Mesendoderm (in vitro differentiated cells): ENCODE measurements at places on chromosomes 12 and 14.

DNA sequence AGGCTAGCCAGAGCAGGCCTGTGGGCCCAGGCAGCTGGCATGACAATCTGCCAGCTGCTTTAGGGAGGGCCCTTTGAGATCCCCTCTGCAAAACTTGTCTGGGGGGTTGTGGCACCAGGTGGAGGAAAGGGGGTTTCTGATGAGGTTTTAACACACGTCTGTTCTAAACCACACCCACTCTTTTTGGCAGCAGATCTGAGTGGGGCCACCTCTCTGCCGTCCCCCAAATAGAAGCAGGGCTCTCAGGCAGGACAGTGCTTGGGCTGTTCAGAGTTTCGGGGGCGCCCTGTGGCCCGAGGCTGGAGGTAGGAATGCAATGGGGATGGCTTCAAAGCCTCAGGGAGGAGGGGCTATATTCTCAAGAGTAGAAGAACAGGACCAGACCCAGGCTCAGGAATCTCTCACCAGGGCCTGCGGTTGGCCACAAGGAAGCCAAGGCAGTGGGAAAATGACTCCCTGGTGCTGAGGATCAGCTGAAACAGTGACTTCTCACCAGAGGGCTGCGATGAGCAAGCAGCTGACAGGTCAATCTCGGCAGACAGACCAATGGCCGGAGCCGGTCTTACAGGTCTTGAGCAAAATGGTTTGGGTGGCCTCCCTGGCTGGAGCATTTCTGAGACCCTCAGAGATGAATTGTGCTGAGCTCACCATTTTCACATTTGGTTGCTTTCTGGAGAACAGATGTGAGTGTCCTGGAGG, 1.5 kb upstream of the KRT5 start:
- H3K4me3 ChIP-seq: no peak overlapping the region
- no peaks in the 10 kb centered on the region for H3K4me1 ChIP-seq
- no peak overlapping the region for H3K27ac ChIP-seq
- no peaks in the 10 kb centered on the region for H3K27me3 ChIP-seq

GRCh38 chr14:49297102-49297501, 289.1 kb downstream of the RPS29 start:
- DNase-seq: no peak
- H3K4me1 ChIP-seq: no peaks in the 10 kb centered on the region
- H3K27me3 ChIP-seq: no peaks in the 10 kb centered on the region
- no peak overlapping the region for H3K4me3 ChIP-seq

GRCh38 chr12:85423947-85424346, 143.9 kb downstream of the ALX1 start:
- H3K4me1 ChIP-seq: no peaks in the 10 kb centered on the region
- no peak overlapping the region for H3K27ac ChIP-seq
- H3K36me3 ChIP-seq: no peaks in the 10 kb centered on the region

GRCh38 chr14:105161309-105161708, 7.3 kb downstream of the JAG2 start:
- H3K4me1 ChIP-seq: no peaks in the 10 kb centered on the region
- DNase-seq: no peak
- H3K36me3 ChIP-seq: no peaks in the 10 kb centered on the region
- no peak overlapping the region for H3K4me3 ChIP-seq
- no peaks in the 10 kb centered on the region for H3K27me3 ChIP-seq
- H3K27ac ChIP-seq: no peak overlapping the region

GRCh38 chr12:49187184-49187583, 1.7 kb downstream of the TUBA1A start:
- no peaks in the 10 kb centered on the region for H3K4me1 ChIP-seq
- no peak overlapping the region for H3K4me3 ChIP-seq
- H3K36me3 ChIP-seq: no peaks in the 10 kb centered on the region
- no peaks in the 10 kb centered on the region for H3K27me3 ChIP-seq
- DNase-seq: no peak
- H3K27ac ChIP-seq: no peak overlapping the region

DNA sequence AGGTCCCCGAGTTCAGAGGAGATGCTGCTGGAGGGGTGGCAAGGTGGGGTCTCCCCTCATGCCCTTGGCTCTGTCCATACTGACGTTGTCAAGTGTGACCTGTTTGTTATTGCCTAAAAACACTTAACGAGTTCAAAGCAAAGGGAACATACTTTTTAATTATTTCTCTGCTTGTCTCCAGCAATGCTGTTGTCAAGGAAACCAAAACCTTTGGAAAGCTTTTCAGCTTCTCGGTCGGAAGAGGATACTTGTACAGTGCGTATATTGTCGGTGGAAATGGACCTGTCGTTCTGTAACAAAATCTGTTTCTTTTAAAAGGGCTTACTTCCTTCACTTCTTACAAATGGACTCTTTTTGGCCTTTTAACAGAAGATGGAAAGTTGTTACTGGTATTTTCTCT, 73.9 kb downstream of the SLC25A47 start:
- H3K36me3 ChIP-seq: no peaks in the 10 kb centered on the region
- no peak overlapping the region for H3K27ac ChIP-seq
- H3K4me1 ChIP-seq: peaks cover 9% of the 10 kb centered on the region
- DNase-seq: no peak
- H3K4me3 ChIP-seq: no peak overlapping the region
- no peaks in the 10 kb centered on the region for H3K27me3 ChIP-seq

DNA sequence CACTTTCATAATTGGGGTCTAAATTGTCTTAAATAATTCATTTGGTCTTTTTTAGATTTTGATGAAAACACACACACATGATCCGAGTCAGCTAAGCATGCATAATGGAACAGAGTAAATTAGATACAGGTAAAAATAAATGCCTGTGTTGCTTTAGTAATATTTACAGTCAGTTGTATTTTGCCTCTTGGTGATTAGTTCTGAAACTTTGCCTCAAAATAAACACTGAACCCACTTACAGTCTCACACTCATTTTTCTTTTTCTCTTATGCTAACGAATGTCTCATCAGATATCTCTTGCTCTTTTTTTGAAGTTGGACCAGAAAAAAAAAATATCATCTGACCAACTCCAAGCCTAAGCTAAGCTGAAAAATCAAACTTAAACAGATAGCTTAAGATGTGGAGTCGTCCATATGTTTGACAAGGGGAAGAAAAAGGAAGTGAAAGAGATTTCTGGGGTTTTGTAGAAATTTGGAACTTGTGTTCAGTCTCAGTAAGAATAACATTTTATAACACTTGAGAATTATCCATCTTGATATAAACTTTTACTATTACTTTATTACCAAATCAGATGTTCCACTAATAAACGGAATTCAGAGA, 592.5 kb downstream of the RPL10L start:
- no peaks in the 10 kb centered on the region for H3K27me3 ChIP-seq
- no peak for DNase-seq
- H3K36me3 ChIP-seq: no peaks in the 10 kb centered on the region
- no peak overlapping the region for H3K4me3 ChIP-seq
- no peaks in the 10 kb centered on the region for H3K4me1 ChIP-seq

- no peak overlapping the region for H3K4me3 ChIP-seq
- H3K36me3 ChIP-seq: no peaks in the 10 kb centered on the region
- H3K27me3 ChIP-seq: no peaks in the 10 kb centered on the region
- DNase-seq: no peak
Observed at GRCh38 chr12:104581005-104581570, 124.3 kb downstream of the CHST11 start.

DNA sequence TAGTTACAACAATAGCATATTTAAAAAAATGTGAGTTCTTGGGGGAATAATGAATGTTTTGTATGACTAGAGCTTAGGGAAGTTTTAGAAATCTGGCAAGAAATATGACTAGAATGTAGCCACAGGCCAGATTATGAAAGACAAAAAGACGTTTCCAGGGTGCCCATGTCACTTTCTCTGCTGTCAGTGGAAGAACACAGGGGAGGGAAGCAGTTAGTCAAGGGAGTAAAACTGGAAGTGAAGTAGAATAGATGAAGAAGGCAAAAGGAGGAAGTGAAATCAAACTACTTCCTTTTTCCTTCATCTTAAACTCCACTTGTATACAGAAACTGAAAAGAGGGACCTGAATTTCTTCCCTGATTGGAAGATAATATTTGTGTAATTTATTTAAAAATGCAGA, 81.2 kb upstream of the ATP2B1 start:
- no peak for DNase-seq
- H3K4me3 ChIP-seq: no peak overlapping the region
- H3K27ac ChIP-seq: no peak overlapping the region
- no peaks in the 10 kb centered on the region for H3K4me1 ChIP-seq
- H3K36me3 ChIP-seq: no peaks in the 10 kb centered on the region

DNA sequence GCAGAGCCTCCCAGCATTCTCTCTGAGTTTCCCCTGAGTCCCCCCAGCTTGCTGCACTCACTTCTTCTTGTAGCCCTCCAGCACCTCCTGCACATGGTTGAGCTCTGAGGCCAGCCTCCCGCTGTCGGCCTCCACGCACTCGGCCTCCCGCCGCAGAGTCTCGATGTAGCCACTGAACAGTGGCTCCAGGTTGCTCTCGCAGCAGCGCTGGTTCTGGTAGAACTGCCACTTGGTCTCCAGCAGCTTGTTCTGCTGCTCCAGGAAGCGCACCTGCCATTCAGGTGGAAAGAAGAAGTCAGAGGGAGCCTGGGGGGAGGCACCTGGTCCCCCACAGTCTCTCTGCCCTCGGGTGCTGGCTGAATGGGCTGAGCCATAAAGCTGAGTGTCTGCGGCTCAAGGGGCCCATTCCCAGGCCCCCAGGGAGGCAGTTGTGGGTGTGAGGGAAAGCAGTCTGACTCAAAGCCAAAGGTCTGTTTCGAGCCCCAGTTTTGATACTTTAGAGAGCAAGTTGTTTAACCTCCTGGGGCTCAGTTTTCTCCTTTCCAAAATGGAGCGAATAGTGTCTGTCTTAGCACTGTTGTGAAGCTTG, 2.3 kb downstream of the KRT85 start:
- no peak overlapping the region for H3K4me3 ChIP-seq
- H3K27ac ChIP-seq: no peak overlapping the region
- H3K27me3 ChIP-seq: no peaks in the 10 kb centered on the region
- no peaks in the 10 kb centered on the region for H3K4me1 ChIP-seq
- DNase-seq: no peak

DNA sequence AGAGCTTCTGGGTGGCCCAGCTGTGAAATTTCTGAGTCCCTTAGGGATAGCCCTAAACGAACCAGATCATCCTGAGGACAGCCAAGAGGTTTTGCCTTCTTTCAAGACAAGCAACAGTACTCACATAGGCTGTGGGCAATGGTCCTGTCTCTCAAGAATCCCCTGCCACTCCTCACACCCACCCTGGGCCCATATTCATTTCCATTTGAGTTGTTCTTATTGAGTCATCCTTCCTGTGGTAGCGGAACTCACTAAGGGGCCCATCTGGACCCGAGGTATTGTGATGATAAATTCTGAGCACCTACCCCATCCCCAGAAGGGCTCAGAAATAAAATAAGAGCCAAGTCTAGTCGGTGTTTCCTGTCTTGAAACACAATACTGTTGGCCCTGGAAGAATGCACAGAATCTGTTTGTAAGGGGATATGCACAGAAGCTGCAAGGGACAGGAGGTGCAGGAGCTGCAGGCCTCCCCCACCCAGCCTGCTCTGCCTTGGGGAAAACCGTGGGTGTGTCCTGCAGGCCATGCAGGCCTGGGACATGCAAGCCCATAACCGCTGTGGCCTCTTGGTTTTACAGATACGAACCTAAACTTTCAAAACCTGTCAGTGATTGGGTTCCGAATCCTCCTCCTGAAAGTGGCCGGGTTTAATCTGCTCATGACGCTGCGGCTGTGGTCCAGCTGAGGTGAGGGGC, 38.9 kb downstream of the DAD1 start:
- peaks cover 14% of the 10 kb centered on the region for H3K4me1 ChIP-seq
- H3K36me3 ChIP-seq: no peaks in the 10 kb centered on the region
- no peak for DNase-seq
- H3K27ac ChIP-seq: peak overlapping the region; percentile 37

- H3K4me3 ChIP-seq: no peak overlapping the region
- H3K4me1 ChIP-seq: peaks cover 11% of the 10 kb centered on the region
- no peak overlapping the region for H3K27ac ChIP-seq
- DNase-seq: no peak
- no peaks in the 10 kb centered on the region for H3K27me3 ChIP-seq
Observed at GRCh38 chr12:47207829-47208248, 128.1 kb upstream of the AMIGO2 start.

DNA sequence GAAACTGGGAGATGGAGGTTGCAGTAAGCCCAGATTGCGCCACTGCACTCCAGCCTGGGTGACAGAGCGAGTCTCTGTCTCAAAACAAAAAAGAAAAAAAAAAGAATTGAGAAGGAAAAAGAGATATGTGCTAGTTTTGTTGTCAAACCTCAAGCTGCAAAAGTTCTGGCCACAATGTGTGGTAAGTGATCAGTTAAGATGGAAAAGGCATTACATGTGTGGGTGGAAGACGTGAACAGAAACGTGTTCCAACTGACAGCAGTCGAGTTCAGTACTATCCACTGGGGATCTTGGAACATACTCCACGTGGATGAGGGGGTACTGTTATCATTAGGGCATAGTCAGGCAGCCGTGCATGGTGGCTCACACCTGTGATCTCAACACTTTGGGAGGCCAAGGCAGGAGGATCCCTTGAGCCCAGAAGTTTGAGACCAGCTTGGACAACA, 17.3 kb downstream of the GPR68 start:
- H3K36me3 ChIP-seq: no peaks in the 10 kb centered on the region
- H3K27ac ChIP-seq: no peak overlapping the region
- H3K4me3 ChIP-seq: no peak overlapping the region
- H3K27me3 ChIP-seq: no peaks in the 10 kb centered on the region
- no peaks in the 10 kb centered on the region for H3K4me1 ChIP-seq
- no peak for DNase-seq

- no peaks in the 10 kb centered on the region for H3K36me3 ChIP-seq
- no peak for DNase-seq
- H3K4me3 ChIP-seq: no peak overlapping the region
- H3K27ac ChIP-seq: no peak overlapping the region
Observed at GRCh38 chr12:89844539-89844938, 135.9 kb upstream of the ATP2B1 start.

DNA sequence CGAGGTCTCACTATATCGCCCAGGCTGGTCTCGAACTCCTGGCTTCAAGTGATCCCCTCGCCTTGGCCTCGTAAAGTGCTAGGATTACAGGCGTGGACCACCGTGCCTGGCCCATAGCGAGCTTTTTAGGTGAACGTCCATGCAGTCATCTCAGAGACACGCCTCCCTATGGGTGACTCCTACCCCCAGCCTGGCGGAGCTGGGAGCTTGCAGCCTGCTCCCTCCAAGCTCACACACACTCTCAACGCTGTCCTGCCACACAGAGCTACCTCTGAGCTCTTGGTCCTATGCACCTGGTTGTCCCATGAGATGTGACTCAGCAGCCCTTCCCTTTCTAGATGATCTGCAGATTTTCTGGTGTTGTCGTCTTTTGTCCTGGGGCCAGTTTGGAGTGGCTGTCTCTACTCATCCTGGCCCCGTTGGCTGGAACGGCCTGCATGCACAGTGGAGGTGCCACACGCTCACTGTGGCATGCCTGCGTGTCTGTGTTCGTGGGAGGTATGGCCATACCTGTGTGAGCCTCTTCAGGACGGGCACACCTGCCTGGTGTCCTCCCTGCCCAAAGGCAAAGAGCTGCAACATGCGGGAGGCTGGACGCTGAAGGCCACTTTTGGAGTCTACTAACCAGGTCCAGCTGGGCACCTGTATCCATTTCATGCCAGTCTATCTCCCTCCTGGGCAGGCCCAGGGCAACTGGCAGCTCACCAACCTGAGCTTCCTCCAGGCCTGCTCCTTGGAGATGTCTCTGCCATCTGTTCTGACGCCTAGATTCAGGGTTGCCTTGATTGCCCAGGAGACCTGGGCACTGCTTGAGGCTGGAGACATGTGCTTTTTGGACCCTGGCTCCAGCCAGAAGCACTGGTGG, 18.1 kb downstream of the CABP1 start:
- no peak overlapping the region for H3K27ac ChIP-seq
- no peak overlapping the region for H3K4me3 ChIP-seq
- no peaks in the 10 kb centered on the region for H3K4me1 ChIP-seq
- H3K27me3 ChIP-seq: no peaks in the 10 kb centered on the region
- no peaks in the 10 kb centered on the region for H3K36me3 ChIP-seq

GRCh38 chr14:53938136-53938837, 18.3 kb downstream of the BMP4 start:
- no peaks in the 10 kb centered on the region for H3K27me3 ChIP-seq
- H3K4me1 ChIP-seq: peaks cover 2% of the 10 kb centered on the region
- DNase-seq: no peak
- no peak overlapping the region for H3K27ac ChIP-seq
